CD4-positive, CD25-positive, alpha-beta regulatory T cell (primary cell): ENCODE measurements at places on chromosomes 1 and 21. TPM values are rescaled to one million over a fixed set of nuclear protein-coding genes. Genes with fewer than 3 reads are reported as not detected.

DNA sequence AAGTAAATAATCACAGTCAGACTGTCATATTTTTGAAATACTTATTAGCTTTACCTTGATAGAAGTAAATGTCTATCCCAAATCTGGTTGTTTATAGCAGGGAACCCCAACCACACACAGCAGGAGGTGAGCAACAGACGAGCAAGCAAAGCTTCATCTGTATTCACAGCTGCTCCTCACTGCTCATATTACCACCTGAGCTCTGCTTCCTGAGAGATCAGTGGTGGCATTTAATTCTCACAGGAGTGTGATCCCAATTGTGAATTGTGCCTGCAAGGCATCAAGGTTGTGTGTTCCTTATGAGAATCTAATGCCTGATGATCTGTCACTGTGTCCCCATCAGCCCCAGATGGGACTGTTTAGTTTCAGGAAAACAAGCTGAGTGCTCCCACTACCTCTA is 104.3 kb downstream of the GPATCH2 start:
- H3K4me3 ChIP-seq: no peak overlapping the region
- no peaks in the 10 kb centered on the region for H3K27me3 ChIP-seq
- no peaks in the 10 kb centered on the region for H3K36me3 ChIP-seq
- DNase-seq: no peak
- no peaks in the 10 kb centered on the region for H3K4me1 ChIP-seq
- H3K27ac ChIP-seq: no peak overlapping the region

The S100A8 gene
- polyA plus RNA-seq: 32.7 TPM

The EPS8L3 gene
- not detected for polyA plus RNA-seq

GRCh38 chr1:217432339-217432738 is 198.6 kb downstream of the GPATCH2 start:
- H3K4me1 ChIP-seq: no peaks in the 10 kb centered on the region
- H3K36me3 ChIP-seq: no peaks in the 10 kb centered on the region
- no peaks in the 10 kb centered on the region for H3K27me3 ChIP-seq

DNA sequence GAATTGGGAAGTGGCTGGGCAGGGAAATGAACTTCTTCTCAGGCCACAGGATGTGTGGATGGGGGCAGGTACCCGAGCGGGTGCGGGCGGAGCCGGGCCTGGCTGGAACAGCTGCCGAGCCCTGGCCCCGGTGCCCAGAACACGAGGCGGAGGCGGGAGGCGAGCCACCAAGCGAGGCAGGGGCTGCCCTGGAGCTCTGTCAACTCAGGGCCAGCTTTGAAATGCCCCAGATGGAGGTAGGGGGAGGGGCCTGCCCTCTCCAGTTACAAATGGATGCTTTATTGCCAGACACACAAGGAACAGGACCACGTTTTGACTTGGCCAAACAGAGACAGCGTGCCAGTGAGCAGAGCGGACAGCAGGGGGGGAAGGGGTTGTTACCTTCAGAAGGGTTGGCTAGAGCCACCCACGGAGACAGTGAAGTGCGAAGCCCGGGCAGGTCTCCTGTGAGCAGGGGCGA is 240.4 kb downstream of the SDCCAG8 start:
- no peak for DNase-seq
- no peaks in the 10 kb centered on the region for H3K27me3 ChIP-seq
- H3K4me3 ChIP-seq: no peak overlapping the region

DNA sequence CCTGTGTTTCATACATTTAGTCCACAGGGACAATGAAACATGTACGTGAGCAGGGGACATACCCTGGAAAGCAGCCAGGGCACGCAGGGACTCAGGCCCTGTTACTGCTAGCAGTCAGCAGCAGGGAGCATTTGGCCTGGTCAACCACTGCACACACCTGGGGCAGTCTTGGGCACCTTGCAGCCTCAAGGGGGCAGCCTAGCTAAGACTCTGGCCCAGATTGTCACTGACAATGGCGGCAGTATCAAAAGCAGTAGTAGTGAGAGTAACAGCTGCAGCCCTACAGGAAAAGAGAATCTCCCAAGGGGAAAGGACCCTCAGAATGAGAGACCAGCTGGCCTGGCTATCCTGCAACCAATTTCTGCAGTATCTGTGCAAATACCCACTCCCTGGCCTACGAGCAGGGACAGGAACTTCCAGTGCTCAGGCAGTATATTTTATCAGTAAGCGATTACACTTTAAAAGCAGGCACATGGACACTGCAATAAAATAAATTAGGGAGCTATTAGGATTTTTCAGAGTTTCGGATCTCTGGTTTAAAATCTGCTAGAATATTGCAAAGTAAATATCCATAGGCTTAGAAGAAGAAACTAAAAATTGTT is 475.6 kb downstream of the LTN1 start:
- peak; percentile 73 for DNase-seq
- H3K27ac ChIP-seq: no peak overlapping the region
- no peaks in the 10 kb centered on the region for H3K36me3 ChIP-seq
- H3K4me1 ChIP-seq: no peaks in the 10 kb centered on the region

DNA sequence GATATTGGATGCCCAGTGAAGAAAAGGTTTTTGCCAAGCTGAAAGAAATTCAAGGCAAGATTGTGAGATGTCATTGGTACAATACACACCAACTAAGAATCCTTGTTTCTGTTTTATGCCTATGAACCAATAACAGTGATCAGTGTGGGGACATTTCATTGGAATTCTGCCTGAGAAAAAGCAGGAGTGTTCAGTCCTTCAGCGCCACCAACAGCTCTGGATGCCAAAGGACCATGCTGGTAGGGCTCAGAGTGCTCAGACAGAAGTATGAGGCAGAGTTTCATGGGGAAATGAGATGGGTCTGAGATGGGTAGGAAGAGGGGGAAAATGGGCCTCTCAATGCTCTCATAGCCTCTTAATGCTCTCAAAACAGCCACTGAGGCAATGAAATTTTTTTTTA is 56.5 kb downstream of the GABPA start:
- peaks cover 5% of the 10 kb centered on the region for H3K27me3 ChIP-seq
- DNase-seq: no peak
- H3K4me1 ChIP-seq: peaks cover 7% of the 10 kb centered on the region
- H3K4me3 ChIP-seq: no peak overlapping the region

GRCh38 chr1:164754088-164754600 is 195.2 kb downstream of the PBX1 start:
- H3K4me1 ChIP-seq: no peaks in the 10 kb centered on the region
- H3K27ac ChIP-seq: no peak overlapping the region
- DNase-seq: no peak

The MTHFR gene
- polyA plus RNA-seq: 5.6 TPM

- H3K4me3 ChIP-seq: no peak overlapping the region
- H3K27ac ChIP-seq: no peak overlapping the region
- peaks cover 9% of the 10 kb centered on the region for H3K27me3 ChIP-seq
- no peaks in the 10 kb centered on the region for H3K36me3 ChIP-seq
Observed at GRCh38 chr1:155123801-155124200, 3.9 kb upstream of the EFNA1 start.

GRCh38 chr1:180773210-180773865 is 139.4 kb upstream of the KIAA1614 start:
- H3K36me3 ChIP-seq: no peaks in the 10 kb centered on the region
- no peak overlapping the region for H3K27ac ChIP-seq
- no peak overlapping the region for H3K4me3 ChIP-seq
- H3K4me1 ChIP-seq: no peaks in the 10 kb centered on the region
